ENCODE measurements at places on chromosomes 16 and 17.

- DNase-seq: no peak
Observed at GRCh38 chr17:34434052-34434451, 71.0 kb upstream of the CCL1 start.

DNA sequence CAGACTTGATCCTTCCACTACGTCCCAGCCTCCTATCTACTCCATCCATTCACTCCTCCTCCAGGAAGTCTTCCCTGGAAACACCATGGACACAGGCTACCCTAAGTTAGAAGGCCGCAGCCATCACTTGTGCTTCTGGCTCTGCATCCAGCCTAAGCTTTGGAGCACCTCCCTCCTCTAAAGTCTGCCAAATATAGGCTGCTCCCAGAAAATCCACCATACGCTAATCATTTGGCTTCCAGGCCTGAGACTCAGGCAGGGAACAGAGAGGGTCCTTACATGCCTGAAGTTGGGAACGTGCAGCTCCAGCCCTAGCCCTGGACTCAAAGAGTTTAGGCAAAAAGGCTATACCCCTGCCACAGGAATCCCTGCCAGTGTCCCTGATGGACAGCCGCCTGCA, 6.7 kb downstream of the PCGF2 start:
- no peak for DNase-seq

DNA sequence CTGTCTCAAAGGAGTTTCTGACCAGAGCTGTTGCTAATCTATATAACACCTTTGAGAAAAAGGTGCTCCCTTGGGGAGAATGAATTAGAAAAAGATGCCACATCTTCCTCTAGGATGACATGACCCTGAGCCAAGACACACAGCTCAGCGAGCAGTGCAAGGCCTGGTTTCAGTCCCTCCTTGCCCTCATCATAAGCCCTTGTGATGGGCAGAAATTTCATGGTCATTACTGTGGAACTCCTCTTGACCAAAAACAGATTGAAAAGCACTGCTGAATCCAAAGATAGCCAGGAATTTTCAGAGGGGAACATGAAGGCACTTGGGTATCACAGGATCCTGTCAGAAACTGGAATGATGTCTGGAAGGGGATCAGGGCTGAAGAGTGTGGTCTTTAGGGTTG, 74.1 kb upstream of the IRX6 start:
- DNase-seq: no peak

- peak; percentile 34 for DNase-seq
Observed at GRCh38 chr17:1031711-1032110, 34.8 kb downstream of the TIMM22 start.

GRCh38 chr17:31838636-31839225, 20.3 kb downstream of the COPRS start:
- no peak for DNase-seq

DNA sequence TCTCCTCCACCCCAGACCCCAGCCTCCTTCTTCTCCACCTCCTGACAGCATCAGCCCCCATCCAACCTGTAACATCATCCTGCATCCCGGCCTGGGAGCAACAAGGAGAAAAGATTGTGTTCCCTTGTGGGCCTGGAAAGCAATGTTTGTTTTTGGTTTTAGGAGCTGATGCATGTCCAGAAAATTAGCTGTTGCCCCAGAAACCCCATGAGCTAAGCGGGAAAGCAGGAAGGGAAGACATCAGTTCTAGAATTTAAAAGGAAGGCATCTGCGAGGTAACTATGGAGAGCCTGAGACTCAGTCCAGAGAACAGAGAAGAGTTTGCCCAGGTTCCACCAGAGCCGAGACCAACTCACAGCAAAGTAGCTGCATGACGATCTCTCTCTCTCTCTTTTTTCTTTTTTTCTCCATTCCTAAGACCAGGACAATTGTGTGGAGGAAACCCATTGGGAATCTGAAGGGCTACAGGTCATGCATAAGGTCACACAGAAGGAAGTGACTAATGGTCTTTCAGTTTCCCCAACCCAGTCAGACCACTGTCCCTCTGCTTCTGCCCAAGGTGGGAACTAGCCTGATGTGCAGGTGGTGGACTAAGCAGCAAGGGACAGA, 124.4 kb downstream of the SLC39A11 start:
- no peak for DNase-seq

Data from hippocampal formation (tissue), 2 donors.